ENCODE measurements at places on chromosomes 3 and 15.

DNA sequence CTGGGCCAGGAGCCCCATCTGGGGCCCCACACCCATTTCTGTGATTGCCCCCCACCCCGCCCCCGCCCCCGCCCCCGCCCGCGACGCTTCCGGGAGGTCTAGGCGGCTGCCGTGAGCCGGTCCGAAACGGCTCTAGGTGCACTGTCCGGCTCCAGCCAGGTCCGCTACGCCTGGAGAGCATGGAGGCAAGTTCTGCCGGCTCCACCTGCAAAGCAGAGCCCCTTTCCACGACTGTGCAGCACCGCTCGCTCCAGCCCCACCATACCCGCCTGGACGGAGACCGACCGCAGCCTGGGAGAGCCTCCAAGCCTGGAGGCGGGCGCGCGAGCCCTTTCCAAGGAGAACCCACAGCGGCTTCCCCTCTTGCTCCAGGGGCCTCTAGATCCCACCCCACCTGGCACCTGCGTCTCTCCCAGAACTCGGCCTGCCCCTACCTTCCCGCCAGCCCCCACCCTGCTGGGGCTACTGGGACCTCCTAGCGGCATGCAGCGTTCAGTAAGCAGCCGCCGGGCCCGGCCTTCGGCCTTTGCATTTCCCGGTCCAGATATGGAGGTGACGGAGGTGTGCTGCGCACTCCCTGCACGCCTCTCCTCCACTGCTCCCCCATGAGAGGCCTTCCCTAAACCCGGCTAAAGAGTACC is 66.2 kb downstream of the KLF13 start:
- DNase-seq, result no peak

DNA sequence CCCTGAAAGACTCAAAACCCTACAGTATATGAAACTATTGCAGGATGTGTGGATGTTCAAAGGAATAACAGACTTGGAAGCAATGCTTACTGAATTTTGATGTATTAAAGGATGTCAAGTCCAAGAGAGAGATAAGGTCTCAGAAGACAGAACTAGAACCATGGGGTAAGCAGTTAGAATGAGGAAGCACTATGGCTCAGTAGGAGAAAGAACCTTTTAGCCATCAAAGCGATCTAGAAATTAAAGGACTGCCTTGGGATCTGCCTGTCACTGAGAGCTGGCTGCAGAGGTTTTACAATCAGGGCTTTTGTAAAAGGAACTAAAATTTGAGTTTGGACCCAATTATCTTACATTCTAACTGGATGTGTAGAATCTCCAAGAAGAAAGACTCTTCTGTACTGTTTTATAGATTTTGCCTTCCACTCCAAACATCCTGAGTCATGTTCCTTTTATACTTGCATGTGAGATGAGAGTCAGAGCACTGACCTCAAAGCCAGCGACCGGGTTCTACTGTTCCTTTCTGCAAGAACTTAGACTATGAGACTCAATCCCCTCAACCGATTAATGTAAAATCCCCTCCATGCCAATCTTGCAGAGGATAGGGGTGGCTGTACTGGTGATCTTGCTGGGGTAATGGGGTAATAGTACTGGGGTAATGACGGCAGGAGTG is 412.3 kb upstream of the TPRG1 start:
- DNase-seq, result no peak

- DNase-seq, result no peak
Observed at GRCh38 chr3:28376424-28376823, 27.8 kb upstream of the AZI2 start.

DNA sequence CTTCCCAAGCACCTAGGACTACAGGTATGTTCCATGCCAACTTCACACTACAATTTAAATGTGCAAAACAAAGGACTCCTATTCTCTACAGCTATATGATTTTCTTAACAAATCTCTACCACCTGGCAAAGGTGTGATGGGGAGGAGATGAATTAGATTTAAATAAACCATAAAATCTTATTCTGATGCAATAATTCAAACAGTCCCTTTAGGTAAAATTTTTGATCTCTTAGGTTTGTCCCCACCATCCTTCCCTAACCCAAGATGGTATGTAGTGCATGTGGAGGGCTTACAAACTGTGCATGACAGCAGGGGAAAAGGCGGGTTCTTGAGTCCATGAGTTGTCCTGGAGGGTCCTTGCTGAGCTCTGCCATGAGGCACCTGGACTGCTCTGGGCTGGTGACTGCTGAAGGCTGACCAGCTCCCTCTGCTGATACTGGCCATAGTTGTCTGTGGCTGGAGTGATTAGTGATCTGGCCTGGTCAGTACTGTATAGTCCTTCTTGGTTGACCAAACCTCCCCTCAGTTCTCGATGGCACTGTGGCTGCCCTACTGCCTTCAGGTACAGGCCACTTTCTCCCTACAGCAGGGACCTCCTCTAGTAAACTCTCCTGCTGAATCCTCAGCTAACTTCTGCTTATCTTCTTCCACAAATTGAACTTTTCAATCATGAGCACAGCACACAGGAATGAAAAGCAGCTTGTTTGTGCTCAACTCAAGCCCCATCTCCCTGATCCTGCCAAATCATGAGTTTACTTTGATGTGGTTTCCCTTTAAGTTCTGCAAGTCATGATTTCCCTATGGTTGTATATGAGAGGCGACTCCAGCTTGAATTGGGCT is 30.1 kb downstream of the CFAP161 start:
- no peak for DNase-seq

GRCh38 chr3:17755836-17756235 is 13.4 kb upstream of the TBC1D5 start:
- no peak for DNase-seq

- no peak for DNase-seq
Observed at GRCh38 chr3:12299026-12299425, 10.2 kb downstream of the PPARG start.

- DNase-seq, result no peak
Observed at GRCh38 chr3:64209866-64210621, 15.2 kb downstream of the PRICKLE2 start.

GRCh38 chr3:161291191-161291901 is 70.2 kb downstream of the NMD3 start:
- DNase-seq, result no peak

- DNase-seq, result no peak
Observed at GRCh38 chr3:104892044-104892443, 474.7 kb upstream of the ALCAM start.

DNA sequence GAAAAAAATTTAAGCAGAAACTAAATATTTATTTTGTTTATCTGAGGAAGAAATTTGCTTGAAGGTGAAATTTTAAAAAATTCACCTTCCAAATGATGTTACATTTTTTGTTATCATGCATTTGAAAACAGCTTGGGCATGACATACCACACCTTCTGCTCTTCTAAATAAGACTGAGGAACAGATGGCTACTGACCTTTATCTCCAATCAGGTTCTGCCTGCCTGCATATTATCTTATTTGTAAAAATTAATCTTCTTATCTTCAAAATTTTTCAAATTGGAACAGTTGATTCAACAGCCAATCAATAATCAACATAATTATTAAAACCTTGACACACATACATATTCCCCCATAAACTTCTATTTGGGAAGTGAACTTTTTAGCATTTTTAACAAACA is 641.8 kb upstream of the ZNF385D start:
- no peak for DNase-seq

DNA sequence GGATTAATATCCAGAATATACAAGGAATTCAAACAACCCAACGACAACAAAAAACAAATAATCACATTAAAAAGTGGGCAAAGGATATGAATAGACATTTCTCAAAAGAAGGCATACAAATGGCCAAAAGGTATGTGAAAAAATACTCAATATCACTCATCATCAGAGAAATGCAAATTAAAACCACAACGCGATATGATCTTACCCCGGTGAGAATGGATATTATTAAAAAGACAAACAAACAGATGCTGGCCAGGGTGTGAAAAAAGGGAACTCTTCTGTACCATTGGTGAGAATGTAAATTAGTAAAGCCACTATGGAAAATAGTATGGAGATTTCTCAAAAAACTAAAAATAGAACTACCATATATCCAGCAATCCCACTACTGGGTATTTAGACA is 43.5 kb upstream of the MEF2A start:
- DNase-seq, result no peak

DNA sequence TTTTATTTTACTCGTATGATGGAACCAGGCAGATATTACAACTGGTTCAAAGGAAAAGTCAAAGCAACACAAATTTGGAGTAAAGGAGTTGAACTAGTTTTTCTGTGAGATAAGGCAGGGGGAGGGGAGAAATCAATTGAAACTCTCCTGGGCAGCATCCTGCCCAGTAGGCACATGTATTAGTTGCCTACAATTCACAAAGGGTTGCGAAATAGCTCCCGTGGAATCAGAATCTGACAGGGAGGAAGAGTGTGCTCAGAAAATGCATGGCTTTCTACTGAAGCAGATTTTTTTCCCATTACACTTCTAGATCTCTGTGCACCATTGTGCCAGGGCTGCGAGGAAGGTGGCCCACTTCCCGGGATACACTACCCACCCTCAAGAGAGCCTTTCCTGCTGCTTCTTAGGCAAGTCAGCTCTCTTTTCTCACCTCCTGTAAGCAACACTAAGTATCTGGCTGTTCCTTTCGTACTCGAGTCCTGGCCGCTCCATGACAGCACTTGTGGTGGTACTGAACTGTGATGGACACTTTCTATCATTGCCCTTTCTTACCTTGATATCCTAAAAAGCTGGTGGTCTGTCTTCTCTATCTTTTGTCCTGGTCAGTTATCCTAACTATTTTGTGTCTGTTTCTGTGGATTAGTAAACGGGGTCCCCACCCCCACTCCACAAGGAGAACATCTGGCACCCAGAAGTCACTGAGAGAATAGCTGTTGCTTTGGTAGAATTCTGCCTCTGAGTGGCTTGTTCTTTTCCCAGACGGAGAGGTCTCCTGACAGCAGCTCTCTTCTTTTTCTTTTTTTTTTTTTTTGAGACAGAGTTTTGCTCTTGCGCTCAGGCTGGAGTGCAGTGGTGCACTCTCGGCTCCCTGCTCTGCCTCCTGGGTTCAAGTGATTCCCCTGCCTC is 74.8 kb downstream of the RPL39L start:
- DNase-seq, result no peak

- no peak for DNase-seq
Observed at GRCh38 chr3:184637705-184638104, 74.2 kb downstream of the MAGEF1 start.

- DNase-seq, result no peak
Observed at GRCh38 chr3:186630950-186631641, 9.1 kb upstream of the FETUB start.

GRCh38 chr15:58433597-58434333 is 2.0 kb downstream of the LIPC start:
- no peak for DNase-seq

DNA sequence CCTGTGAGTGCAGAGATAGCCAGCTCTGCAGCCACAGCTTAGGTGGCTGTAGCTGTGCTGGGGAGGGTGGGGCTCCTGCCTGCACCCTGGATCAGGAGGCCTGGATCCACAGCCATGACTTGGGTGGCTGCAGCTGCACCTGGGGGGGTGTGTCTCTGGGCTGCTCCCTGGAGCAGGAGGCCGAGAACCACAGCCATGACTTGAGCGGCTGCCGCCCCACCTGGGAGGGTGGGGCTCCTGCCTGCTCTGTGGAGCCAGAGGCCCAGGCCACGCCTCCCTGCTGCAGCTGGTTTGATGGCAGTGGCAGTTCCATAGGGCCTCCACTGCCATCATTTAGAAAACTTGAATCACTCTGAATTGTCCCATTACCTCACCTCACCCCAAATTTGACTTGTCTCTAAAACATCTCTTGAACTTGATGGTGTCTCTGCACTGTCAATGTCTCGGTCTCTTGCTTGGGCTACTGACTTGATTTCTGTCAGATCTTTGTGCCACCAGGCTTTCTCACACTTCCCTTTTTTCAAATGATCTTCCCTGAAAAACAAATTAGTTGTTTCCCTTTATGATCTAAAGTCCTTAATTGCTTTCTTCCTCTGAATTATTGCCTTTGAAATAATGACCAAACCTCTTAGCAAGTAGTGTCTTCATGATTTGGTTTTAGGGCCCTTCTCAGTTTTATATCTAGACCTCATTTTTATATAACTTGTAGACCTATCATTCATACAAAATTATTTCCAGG is 313.2 kb upstream of the MME start:
- no peak for DNase-seq

DNA sequence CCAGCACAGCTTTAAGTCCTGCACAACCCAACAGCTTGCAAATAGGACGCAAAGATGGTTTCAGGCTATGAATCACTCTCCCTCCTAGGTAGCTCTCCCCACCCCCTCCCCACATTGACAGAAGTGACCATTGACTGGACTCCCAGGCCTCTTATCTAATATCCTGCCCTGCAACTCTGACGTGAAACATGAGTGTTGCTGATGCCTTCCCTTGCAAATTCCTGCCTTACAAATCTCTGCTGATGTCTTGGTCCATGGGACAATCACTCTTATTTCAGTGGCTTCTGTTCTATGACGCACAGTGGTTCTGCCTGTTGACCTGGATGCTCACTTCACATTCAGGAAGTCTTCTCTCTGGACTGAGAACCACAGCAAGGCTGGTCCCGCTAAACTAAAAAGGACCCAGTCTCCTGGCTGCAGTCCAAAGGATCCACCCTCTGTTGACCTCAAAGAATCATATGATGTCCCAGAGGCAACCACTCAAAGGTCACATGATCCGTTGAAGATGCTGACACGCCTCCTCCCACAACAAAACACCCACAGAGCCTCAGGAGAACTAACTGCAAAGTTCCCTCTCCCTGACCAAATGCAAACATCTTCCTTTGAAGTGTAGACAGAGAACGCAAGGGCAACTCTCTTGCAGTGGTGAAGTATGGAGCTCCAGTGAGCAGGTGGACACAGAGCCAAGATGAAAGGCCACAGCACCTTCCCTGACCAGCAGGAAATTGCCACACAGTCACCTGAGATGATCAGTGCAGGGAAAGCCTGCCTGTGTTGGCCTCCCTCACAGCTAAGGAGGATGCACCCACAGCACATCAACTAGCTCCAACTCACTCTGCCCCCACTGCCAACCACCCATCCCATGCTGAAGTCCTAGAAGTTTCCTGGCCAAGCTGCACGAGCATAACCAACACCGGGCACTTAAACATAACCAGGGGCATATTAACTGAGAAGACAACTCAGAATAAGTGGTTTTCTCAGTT is 112.3 kb downstream of the ADAMTS17 start:
- no peak for DNase-seq

DNA sequence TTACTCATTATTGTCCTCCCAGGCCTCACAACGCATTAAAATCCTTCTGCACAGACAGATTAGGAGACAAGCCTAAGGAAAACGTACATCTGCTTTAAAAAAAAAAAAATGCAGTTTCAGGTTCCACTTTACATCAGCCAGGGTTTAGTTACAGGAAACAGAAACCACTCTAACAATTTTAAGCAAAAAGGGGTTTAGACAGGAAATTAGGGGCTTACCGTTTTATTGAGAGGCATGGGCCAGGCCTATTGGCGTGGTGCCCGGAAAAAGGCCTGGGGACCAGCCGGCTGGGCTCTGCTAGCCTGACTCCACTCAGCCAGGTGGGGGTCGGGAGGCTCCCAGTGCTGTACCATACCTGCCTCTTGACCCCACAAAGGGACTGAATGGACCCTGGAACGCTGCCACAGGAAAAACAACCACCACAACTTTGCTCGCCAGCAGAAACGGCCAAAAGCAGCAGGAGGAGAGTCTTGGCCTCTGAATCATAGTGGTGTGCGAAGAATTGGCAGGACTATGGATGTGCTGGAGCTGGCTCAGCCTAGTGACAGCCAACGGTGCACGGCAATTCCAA is 124.3 kb downstream of the CHSY1 start:
- no peak for DNase-seq

- no peak for DNase-seq
Observed at GRCh38 chr15:31328969-31329639, 2.5 kb downstream of the KLF13 start.

GRCh38 chr15:71218272-71218805 is 103.1 kb downstream of the THSD4 start:
- DNase-seq, result no peak

GRCh38 chr15:55327387-55327786 is 8.4 kb downstream of the PIGB start:
- no peak for DNase-seq
